NCI-H774 (cell line): ENCODE measurements at places on chromosomes 4 and X.
A peak's percentile ranks its signal among the peaks of the same experiment; 100 is the strongest.

GRCh38 chrX:110055616-110056015 is 52.7 kb downstream of the TMEM164 start:
- no peak for DNase-seq

DNA sequence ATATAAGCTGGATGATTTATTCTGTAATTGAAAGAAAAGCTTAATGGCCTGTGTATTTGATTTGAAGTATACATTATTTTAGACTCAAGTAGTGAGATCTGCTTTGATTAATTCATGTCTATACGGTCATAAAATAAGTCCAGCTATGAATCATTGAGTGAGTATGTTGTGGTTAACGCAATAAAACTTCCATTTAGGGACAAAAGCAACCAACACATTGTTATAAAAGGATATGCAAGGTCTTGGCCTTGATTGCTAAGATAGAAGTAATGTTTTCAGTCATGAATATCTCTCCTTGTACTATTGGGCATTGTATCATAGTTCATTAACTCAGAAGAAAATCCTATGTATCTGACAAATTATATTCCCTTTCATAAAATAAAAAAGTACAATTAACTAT is 162.1 kb downstream of the EPHA5 start:
- no peak for DNase-seq

GRCh38 chrX:149504226-149504914 is 736 bp downstream of the IDS start:
- no peak for DNase-seq

GRCh38 chr4:33218238-33218637 is 2498.1 kb downstream of the PCDH7 start:
- DNase-seq, result no peak

DNA sequence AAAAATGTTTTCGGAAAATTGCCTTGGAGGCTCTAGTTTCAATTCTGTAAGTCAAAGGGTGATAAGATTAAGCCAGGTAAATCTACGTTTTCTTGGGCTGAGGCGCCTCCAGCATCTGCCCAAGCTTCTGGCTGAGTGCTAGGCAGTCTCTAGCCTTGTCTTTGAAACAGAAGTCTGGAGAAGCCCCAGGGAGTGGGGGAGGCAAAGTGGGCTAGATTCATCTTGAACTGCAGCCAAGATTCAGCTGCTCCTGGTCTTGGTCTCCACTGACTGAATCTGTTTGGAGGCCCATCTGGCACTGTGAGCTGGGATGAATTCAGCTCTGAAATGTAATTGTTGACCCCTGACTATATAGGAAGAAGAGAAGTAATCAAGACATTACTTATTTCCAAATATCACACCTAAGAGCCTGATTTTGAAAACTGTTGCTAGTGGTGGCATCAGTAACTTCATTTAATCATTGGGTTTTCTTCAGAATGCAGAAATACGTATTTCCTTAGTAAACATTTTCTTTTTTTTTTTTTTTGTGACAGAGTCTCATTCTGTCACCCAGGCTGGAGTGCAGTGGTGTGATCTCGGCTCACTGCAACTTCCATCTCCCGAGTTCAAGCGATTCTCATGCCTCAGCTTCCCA is 187.3 kb upstream of the LEF1 start:
- DNase-seq, result no peak

GRCh38 chrX:10038585-10038984 is 71.4 kb downstream of the CLDN34 start:
- DNase-seq, result no peak

DNA sequence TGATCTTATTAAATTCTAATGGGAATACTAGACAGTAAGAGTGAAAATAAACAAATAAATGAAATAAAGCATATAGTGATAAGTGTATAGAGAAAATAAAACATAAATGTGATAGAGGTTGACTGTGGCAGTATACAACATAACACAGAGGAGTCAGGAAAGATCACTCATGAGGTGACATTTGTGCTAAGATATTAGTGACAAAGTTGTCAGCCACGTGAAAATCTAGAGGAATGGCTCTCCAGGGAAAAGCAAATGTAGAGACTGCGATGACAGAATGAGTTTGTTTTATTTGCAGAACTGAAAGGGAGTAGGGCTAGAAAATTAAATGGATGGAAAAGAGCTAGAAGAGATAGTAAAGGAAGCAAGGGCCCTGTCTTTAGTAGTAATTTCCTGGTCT is 72.8 kb upstream of the GABRA2 start:
- DNase-seq, result no peak

DNA sequence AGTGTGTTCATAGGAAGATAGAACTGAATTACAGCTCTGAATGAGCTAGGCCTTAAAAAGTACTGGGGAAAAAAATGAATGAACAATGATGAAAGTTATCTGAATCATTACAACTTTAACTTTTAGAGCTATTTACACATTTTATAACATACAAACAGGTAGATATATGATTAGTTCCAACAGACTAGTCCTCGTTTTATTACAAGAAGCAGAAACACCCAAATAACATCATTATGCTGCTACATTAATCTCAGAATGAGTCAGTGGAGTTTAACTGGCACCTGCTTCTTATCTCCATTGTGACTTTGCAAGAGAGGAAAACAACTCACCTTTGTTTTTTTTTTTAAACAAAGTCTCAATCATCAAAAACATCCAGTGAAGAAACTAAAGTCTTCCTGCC is 15.2 kb downstream of the ATP8A1 start:
- no peak for DNase-seq

DNA sequence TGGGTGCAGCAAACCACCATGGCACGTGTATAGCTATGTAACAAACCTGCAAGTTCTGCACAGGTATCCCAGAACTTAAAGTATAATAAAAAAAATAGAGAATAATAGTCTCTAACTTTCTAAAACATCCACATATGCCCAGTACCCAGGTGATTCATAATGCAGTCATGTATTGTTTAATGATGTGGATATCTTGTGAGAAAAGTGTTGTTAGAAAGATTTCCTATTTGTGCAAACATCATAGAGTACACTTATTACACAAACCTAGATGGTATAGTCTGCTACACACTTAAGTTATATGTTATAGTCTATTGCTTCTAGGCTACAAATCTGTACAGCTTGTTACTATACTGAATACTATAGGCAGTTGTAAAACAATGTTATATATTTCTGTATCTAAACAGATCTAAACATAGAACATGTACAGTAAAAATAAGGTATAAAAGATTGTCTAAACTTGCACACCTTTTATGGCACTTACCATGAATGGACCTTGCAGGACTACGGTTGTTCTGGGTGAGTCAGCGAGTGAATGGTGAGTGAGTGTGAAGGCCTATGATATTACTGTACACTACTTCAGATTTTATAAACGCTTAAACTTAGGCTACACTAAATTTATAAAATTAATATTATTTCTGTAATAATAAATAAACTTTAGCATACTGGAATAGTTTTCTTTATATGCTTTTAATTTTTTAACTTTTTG is 232.2 kb upstream of the SLIT2 start:
- no peak for DNase-seq

DNA sequence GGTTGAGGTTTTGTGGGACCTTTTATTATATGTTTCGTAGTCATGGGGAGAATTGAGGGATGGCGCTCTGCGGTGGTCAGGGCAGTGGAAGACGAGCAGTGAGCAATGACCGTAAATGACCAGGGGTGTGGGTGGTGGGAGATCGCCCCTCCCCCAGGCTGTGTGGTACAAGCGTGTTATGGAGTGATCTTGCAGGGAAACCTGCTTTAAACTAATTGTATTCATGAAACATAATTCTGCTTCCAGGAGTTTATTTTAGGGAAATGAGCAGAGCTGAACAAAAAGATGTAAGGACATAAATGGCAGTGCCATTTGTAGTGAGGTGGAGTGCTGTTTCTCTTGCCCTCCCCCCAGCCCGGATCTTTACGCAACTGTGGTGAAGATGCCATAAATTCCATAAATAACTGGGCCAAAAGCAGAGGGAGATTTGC is 20.2 kb downstream of the GYG2 start:
- no peak for DNase-seq

- no peak for DNase-seq
Measured at GRCh38 chr4:115259642-115260041, 146.2 kb upstream of the NDST4 start.

DNA sequence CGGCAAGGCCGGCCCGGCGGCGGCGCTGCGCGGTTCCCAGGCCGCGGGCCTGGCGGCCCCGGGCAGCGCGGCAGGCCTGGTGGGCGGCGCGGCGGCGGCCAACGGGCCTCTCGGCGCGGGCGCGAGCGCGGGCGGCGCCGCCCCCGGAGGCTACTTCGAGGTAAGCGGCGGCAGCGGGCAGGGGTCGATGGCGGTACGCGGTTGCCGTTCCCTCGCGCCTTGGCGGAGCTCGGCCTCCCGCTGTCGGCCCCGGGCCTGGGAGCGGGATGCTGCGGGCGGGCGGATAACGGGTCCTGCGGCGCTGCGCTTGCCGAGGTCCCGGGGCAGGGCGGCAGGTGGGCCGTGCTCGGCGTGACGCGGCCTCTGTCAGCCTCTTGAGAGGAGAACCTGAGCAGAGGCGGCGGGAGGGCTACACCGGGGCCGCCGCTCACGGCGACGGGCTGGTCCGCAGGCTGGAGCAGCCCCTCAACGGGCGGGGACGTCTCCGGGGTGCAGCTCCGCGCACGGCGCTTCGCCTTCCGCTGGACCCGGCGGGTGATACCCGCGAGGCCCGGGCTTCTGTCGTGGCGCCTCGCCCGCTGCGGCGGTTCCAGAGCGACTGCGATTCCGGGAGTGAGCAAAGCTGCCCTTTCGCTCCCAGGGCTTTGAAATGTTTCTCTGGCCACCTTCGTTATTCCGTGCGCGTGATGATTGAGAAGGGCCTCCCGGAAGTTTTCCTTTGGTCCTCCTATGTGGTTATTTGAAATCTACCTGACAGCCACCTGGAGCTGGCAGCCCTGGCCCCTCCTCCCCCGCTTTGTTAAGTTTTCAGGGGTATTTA is 774 bp downstream of the FAM193A start:
- DNase-seq, result no peak

DNA sequence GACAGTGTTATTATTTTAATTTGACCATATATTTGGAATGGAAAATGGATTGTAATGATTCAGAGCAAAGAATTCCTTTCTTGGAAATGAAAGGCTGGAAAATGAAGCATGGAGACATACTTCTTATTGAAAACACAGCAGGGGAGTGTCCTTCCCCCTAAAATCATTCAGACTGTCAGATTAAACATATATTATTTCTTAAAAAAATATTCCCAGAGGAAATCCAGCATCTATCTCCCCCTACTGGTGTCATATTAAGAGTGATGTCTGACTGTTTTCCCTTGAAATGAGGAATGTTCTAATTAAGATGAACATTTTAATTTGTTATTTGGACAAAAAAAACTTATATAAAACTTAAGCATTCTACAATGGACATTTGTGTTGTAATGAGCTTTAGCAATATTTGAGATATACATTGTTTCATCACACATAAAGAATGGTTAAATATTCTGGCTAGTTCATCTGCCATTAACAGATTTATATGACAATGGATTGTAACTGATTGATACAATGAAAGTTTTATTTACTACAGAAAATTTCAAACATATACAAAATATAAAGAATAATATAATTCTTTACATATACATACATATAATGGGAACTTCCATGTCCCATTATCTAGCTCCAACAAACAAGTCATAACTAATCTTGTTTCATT is 264.6 kb downstream of the SPRY1 start:
- DNase-seq, result no peak

GRCh38 chrX:40273356-40274050 is 175.7 kb upstream of the BCOR start:
- no peak for DNase-seq

GRCh38 chr4:30191902-30192301 is 528.3 kb upstream of the PCDH7 start:
- no peak for DNase-seq

- no peak for DNase-seq
Measured at GRCh38 chrX:72080150-72080549, 51.6 kb downstream of the RTL5 start.

- DNase-seq, result no peak
Measured at GRCh38 chr4:108350332-108350731, 181.6 kb upstream of the LEF1 start.

DNA sequence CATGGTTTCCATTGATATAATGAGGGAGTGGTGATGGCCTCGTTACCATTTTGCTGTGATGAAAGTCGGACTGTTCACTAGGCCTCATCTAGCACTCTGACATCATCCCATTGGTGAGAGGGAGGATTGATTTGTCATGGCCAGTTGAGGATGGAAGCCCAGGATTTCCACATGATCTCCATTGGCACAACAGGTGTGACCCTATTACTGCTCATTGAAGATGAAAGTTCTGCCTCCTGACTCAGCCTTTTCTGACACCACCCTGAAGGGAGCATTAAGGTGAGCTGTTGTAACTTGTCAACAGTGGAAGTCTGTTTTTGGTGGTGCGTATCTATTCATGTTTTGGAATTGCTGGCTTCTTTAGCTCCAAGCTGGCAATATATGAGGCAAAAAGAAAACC is 144.2 kb downstream of the PABPC4L start:
- no peak for DNase-seq

GRCh38 chr4:133145758-133146573 is 3.1 kb upstream of the PCDH10 start:
- DNase-seq, result no peak

- DNase-seq, result no peak
Measured at GRCh38 chr4:156169861-156170260, 216.2 kb upstream of the CTSO start.

DNA sequence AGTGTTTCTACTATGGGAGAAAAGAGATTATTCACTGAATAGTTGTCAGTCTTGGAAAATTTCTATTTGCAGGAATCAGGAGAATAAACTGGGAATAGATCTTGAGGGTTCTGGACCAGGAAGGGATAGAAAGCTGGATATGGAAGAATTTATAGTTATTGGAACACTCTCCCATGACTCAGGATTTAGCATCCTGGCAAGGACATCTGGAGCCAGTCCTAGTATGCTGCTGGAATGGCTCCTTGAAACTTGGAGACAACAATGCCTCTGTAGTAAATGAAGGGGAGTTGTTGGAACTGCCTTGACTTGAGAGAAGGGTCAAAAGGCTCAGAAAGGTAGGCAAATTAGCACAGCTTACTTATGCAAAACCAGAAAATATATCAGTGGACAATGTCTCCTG is 23.5 kb upstream of the THOC2 start:
- DNase-seq, result no peak

DNA sequence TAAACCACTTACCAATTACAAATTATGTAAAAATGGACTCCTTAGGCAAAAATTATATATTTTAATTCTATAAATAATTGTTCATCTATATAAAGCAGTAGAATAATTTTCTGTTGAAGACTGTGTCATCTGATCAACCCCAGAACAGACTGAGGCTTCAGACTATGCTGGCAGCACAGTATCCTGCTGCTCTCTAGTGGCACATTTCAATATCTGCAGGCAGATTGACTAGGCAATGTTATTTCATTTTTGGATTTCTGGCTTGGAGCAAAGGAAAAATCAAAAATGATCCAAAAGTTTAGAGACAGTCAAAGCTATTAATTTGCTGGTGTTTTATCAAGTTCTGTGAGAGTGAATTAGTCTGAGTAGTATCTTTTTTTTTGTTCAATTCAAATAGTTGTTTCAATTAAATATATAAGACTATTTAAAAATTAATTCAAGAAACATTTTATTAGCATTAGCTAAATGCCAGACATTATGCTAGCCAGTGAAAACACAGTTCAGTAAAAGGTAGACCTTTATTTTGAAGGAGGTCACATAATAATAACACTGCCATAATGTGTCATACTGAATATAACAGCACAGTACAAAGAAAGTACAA is 21.3 kb upstream of the SULT1E1 start:
- peak; percentile 2 for DNase-seq
